ENCODE measurements at places on chromosomes 16 and 17.

DNA sequence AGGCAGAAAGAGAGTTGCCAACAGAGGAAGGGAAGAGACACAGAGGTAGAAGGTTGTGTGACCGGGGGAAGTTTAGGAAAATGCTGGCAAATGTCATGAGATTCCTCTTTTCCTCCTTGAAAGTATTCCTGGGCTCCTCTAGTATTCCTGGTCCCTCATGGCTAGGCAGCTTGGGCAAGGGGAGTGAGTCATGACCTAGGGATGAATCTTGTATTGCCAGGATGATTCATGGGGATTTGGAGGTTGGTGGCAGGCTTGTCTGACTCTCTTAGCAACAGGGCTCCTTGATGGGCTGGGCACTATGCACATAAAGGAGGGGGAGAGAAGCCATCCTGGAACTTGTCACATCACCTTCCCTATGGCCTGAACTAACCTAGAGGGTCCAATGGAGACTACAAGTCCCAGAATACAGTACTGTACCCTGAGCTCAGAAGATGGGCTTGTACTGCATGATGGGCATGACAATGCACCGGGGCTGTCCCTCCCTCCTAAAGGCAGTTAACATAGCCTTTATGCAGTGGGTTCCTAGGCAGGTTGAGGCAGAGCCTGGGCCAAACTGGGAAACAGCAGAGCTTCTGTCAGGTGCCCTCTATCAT, 2.1 kb upstream of the SEZ6 start:
- DNase-seq: no peak

GRCh38 chr17:39808409-39808997, 55.6 kb downstream of the IKZF3 start:
- no peak for DNase-seq

DNA sequence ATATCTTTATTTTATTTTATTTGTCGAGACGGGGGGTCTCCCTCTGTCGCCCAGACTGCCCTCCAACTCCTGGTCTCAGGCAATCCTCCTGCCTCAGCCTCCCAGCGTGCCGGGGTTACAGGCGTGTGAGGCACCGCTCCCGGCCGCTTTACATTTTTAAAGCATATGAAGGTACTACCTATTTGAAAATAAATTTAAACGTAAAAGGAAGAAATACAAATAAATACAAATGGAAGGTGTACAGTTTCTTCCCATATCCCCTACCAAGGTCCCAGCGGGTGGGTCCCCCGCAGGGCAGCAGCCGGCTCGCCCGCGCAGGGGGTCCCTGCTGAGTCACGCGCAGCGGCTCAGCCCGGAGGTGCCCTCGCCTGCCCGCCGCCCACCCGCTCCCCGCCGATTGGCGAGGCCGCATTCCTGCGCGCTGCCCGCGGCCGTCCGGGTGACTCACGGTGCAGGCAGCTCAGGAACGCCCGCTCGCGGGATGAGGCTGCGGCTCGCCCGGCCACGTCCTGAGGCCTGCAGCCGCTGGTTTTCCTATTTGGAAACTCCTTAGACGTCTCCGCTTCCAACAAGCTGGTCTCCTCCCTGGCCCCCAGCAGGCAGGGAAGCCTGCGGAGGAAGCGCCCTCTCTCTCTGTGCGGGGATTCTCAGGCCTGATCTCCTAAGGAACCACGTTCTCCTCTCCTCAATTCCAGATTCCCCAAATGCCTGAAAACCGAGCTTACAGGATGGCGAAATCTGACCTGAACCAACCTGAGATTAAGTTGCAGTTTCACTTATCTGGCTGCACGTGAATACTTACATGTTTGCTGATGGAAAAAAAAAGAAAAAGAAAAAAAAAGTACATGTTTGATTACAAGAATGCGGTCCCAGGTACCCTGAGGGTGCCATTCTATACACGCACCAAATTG, 54.8 kb upstream of the MAP3K14 start:
- no peak for DNase-seq

DNA sequence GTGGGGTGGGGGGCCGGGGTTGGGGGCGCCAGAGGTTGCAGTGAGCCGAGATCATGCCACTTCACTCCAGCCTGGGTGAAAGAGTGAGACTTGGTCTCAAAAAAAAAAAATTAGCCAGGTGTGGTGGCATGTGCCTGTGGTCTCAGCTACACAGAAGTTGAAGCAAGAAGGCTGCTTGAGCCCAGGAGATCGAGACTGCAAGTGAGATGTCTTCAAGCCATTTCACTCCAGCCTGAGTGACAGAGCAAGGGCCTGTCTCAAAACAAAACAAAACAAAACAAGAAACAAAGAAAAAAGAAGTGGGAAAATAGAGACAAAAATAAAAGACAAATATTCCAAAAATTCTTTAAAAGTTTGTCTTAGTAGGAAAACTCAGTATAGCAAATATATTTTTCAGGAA, 135.1 kb upstream of the CORO6 start:
- DNase-seq: no peak

DNA sequence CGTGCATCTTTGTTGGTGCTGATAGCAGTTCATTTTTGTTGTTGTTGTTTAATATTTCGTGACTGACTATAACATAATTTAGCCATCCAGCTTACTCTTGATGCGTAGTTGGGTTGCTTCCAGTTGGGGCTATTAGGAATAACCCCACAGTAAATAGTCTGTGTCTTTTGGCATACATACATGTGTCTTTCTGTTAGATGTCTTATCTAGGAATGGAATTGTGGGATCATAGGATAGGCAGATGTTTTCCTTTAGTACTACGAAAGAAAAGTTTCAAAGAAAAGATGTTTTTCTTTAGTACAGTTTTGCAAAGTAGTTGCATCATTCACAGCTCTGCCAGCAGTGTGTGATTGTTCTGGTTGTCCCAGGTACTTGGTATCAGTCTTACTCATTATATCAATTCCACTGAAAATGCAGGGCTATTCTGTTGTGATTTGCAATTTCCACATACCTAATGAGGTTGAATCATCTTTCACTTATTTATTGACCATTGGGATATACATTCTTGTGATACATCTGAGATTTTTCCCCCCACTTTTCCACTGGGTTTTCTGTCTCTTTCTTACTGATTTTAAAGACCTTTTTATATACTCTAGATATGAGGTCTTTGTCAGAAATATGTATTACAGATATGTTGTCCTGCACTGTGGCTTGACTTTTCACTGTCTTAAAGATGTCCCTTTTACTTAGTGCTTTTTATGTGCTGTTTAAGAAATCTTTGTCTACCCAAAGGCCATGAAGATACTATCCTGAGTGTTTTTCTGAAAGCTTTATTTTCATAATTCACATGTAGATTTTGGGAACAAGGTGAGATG, 173.3 kb downstream of the MRTFB start:
- DNase-seq: no peak

GRCh38 chr16:56137269-56137668, 54.0 kb upstream of the GNAO1 start:
- no peak for DNase-seq

- no peak for DNase-seq
Observed at GRCh38 chr17:82497483-82498405, 21.8 kb upstream of the FOXK2 start.

GRCh38 chr17:10316801-10317542, 55.8 kb downstream of the MYH13 start:
- DNase-seq: peak; percentile 31

DNA sequence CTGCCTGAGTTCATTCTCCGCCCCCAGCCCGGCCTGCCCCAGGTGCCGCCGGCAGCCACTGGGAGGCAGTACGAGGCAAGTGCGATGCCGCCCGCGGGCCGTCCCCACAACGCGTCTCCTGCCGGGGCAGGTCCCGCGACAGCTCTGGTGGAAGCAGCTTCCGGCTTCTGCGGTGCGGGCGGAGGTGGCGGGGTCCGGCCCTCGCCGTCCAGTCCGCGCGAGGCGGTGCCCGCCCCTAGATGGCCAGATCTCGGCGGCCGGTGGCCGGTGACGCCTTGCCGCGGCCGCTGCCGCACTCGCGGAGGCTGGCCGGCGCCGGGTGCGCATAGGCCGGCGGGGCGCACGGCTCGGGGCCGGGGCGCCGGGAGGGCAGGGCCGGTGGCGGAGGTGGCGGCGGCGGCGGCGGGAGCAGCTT, 1.8 kb downstream of the GJD3 start:
- peak; percentile 76 for DNase-seq

DNA sequence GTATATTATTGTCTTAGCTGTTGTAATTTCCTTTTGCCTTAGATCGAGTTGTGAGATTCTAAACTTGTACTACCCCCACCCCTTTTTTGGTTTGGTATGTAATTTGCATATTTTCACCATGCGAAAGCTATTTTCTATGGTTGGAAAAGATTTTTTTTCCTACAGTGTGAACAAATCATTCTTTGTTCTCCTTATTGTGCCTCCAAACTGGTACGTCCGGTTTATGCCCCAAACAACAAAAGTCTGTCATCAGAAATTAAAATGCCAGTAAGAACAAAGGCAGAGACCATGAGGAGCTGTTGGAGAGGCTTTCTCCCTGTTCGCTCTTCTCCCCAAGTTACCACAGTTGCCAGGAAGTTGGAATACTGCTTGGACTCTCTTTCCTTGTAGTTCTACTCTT, 66.1 kb downstream of the BCAS3 start:
- DNase-seq: no peak

DNA sequence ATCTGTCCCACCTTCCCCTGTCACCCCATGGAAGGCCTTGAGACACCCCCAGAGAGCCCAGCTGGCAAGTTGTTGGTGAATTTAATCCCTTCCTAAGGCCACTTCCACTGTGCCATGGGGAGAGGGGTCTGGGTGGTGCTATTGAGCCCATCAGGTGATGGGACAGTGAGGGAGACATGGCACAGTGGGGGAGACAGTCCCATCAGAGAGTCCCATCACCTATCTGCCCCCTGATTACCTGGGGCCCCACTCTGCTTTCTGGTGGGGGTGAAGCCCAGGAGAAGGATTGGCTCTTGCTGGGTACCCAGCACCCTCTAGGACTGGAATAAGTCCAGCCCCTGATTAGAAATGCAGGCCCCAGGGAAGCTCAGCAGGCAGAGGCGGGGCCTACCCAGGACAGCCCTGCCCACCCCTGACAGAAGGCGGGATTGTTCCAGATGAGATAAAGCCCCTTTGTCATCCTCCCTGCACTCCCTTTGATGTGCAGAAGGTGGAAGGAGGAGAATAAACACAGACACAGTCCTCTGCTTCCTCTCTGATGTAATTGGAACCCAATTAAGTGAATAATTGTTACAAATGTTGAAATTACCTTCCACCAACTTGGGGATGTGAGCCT, 18.9 kb downstream of the TMEM132E start:
- DNase-seq: no peak

DNA sequence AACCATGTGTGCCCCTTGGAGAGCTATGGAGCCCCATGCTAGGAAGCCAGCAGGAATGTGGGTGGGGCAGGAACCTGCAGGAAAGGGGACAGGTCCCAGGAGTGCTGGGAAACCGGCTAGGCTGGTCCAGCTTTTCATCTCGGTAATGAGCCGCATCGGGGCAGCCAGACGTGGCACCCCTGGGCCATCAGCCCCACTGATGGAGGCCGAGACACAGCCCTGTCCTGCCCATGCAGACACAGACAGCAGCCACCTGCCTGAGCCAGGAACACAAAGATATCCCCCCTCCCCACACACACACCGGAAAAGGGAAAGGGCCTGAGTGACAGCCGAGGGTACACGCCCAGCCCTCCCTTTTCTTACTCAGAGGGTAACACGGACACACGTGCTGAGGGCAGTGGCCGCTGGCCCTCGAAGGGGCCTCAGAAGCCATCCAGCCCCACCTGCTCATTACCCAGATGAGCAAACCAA, 18.1 kb downstream of the PPL start:
- no peak for DNase-seq

DNA sequence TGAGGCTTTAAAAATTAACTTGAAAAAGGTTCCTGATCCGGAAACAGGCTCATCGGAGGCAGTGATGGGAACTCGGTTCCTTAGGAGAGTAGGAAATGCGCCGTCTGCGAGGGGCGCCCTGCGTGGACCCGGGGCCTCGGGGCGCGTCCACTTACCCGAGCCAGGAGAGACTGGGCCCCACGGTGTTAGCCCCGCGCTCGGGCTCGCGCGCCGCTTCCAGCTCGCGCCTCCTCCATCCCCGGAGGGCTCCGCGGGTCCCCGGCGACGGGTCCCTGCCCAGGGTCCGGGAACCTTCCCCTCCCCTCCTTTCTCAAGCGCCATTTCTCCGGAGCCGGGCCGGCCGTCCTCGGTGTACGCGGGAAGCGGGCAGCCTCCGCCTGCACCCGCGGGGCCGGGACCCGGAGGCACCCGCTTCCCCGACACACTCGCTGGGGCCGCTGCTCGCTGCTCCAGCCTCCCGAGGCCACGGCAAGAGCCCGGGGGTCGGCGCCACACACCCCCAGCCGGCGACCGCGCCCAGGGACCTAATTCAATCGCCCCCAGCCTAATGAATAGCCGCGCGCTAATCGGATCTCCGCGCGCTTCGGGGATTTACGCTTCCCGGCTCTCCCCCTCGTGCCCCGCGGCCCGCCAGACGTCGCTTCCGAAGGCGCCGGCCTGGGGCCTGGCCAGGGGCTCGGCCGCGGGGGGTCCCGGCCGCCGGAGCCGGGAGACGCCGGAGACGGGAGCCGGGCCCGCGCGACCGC, 2.2 kb upstream of the BAHCC1 start:
- no peak for DNase-seq

- no peak for DNase-seq
Observed at GRCh38 chr17:6642592-6642991, 1.7 kb downstream of the TXNDC17 start.

GRCh38 chr17:11852912-11853311, 144.4 kb downstream of the ZNF18 start:
- DNase-seq: no peak

- no peak for DNase-seq
Observed at GRCh38 chr17:48840441-48840840, 9.6 kb downstream of the CALCOCO2 start.

- DNase-seq: no peak
Observed at GRCh38 chr16:66135421-66135831, 231.1 kb upstream of the CDH5 start.

GRCh38 chr16:80851831-80852230, 47.4 kb upstream of the CDYL2 start:
- no peak for DNase-seq

DNA sequence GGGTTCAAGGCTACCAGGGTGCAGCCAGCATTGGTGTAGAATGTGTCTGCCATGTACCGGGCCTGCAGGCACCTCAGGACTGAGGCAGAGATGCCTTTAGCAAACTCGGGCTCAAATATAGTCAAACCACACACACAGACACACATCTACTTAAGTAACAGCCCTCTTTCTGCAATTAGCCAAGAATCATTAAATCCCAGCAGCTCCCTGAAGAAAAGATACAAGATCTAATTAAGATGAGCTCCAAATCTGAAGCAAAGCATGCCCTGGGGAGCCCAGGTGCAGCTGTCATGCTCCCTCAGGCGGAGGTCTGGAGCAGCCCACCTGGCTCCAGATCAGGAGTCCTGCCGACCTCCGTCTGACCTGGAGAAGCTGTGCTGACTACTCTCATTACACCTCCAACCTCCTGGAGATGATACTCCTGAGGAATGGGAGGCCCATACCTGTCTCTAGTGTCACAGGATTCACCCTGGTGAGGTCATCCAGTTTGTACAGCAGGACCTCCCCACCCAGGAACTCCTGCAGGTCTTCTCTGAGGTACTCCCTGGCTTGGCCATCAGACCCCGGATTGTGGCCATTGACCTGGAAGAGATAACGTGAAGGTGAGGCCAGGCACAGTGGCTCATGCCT, 6.9 kb downstream of the MYO19 start:
- DNase-seq: no peak

Data from CMK (cell line).